ENCODE measurements at places on chromosomes 5 and 9. TPM values are rescaled to one million over a fixed set of nuclear protein-coding genes. Genes with fewer than 3 reads are reported as not detected.

The KIF27 gene
- total RNA-seq: 2.2 TPM

The SLC45A2 gene
- not detected for total RNA-seq

The GRIN3A gene
- not detected for total RNA-seq

DNA sequence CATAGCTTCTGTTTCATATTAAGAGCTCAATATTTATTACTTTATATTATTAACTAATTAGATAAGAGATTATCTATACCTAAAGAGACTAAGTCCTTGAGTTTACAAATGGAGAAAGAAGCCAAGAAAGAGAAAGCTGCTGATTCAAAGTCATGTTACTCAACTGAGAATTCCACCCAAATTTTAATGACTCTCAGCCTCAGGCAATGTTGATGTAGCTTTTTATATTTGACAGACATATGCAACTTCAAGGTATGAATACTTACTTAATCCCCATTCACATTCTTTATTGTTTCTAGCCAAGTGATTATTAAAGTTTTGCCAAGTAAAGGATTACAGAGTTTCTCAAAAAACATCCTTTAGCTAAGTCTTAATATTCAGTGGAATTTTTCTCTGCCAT lies 527.5 kb upstream of the NMUR2 start:
- DNase-seq: no peak

GRCh38 chr5:79464695-79465332 lies 49.1 kb downstream of the HOMER1 start:
- DNase-seq: no peak

DNA sequence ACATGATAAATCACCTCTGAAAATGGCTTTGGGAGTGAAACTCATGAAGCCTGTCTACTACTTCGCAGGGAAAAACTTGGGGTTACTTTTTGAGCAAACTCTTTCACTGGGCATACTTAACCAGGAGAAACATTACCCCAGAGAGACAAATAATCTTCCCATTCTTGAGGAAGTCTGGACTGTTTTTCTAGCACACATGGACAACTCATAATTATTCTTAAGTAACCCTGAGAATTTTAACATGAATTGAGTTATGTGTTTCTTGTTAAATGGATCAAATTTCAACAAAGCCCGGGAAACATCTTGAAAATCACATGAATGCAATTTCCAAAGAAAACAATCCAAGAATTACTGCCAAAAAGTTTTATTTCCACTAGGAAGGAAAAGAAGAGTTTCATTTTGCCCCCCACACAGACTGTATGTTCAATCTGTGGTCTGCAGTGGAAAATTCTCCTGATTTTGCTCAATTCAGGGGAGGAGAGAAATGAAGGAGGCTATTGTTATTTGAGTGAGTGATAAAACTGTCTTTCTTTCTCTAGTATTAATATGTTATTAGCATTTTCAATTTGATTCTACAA lies 564.8 kb upstream of the CLINT1 start:
- no peak for DNase-seq

DNA sequence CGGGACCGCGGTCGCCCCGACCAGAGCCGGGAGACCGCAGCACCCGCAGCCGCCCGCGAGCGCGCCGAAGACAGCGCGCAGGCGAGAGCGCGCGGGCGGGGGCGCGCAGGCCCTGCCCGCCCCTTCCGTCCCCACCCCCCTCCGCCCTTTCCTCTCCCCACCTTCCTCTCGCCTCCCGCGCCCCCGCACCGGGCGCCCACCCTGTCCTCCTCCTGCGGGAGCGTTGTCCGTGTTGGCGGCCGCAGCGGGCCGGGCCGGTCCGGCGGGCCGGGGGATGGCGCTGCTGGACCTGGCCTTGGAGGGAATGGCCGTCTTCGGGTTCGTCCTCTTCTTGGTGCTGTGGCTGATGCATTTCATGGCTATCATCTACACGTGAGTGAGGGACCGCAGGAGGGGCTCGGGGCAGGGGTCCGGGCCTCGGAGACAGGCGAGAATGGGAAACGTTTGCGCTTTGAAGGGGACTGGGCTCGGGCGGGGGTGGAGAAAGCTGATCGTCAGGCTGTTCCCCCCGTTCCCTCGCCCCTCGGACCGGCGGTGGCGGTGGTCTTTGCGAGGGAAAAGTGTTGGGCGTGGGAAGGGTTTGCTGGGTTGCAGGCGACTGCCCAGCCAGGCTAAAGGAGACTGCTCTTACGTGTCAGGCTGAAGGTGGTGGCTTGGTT lies 457 bp downstream of the UGCG start:
- no peak for DNase-seq

DNA sequence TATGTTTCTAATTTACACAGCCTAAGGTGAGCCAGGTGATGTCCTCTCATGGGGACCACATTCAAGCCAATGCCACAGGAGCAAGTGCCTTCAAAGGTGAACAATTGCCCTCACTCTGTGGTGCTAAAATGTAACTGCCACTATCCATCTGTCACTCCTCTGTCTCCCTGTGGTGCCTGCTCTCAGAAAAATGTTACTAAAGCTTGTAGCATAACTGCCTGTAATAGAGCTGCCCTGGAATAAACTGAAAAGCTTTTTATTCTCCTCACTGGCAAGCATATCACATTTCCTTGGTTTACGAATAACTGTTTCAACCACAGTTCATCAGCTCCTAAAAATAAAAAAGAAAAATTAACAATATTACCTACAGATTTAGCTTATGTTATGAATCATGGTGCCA lies 142.4 kb downstream of the ST8SIA4 start:
- DNase-seq: no peak

- no peak for DNase-seq
Measured at GRCh38 chr5:174397206-174397605, 327.2 kb upstream of the MSX2 start.

The HSDL2 gene
- total RNA-seq: 21.9 TPM

The CRHBP gene
- not detected for total RNA-seq

GRCh38 chr9:123353984-123354591 lies 1.9 kb upstream of the CRB2 start:
- no peak for DNase-seq

GRCh38 chr5:79613549-79613948 lies 1.3 kb downstream of the TENT2 start:
- no peak for DNase-seq

The ARHGEF28 gene
- 0.19 TPM for total RNA-seq

- no peak for DNase-seq
Measured at GRCh38 chr5:17412760-17413671, 85.0 kb upstream of the TAF11L2 start.

- no peak for DNase-seq
Measured at GRCh38 chr9:126702151-126703001, 88.6 kb downstream of the LMX1B start.

DNA sequence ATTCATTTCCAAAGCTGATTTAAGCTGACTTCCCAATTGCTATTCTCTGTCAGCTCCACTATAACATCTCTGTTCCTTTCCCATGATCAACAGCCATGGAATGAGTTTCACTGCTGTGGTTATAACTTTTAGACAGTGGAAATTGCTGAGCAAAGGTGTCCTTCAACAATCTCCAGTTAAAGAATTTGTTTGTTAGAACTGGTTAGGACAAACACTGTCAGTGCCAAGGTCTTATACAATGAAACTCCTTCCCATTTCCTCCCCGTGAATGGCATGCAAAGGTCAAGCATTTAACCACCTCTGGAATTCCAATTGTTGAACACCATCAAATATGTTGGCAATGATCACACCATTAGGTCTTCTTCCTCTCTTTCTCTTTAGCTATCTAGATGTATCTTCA lies 45.7 kb upstream of the GHR start:
- no peak for DNase-seq

DNA sequence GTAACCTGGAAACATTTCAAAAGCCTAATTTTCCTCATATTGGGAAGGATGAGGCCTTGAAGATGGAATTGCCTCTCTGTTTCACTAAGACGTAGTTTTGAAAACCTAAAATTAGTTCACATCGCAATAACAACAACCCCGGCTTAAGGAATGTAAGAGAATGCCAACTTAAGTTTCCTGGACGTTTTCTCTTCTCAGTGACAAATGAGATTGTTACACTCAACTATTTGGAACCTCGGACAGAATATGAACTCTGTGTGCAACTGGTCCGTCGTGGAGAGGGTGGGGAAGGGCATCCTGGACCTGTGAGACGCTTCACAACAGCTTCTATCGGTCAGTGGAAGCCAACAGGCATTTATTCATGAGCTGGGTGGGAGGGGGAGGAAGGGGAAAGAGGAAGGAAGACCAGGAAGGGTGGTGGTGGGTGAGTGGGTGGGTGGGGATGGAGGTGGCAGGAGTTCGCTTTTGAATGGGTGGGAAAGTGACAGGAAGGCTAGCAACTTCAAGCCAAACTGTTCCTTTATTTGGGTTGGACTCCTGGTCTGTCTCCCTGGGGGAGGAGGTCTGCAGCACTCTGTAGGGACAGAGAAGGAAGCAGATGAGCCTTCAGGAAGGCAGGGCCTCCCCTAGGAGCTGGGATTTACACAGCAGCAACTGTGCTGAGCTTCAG lies 83.4 kb downstream of the TEK start:
- no peak for DNase-seq

DNA sequence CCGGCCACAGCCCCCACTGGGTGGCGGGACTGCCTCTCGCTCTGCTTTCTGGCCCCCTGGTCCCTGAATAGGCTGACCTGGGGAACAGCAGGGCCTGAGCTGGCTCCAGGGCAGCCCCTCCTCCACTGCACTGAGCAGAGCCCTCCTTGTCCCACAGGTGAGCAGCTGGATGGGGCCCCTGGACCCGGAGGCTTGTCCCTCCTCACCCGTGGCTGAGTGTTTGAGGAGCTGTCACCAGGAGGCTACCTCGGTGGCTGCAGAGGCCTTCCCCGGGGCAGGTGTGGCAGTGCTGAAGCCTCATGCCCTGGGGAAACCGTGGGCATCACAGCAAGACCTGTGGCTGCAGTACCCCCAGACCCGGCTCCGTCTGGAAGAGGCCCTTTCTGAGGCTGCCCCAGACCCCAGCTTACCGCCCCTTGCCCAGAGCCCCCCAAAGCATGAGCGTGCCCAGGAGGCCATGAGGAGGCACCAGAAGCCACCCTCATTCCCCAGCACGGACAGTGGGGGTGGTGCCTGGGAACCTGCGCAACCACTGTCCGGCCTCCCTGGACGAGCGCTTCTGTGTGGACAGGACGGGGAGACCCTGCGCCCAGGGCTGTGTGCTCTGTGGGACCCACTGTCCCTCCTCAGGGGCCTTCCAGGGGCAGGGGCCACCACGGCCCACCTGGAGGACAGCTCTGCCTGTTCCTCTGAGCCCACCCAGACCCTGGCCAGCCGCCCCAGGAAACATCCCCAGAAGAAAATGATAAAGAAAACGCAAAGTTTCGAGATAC lies 28.5 kb upstream of the LRRC14B start:
- no peak for DNase-seq

GRCh38 chr5:61228229-61228628 lies 66.0 kb upstream of the SMIM15 start:
- DNase-seq: no peak

The OTP gene
- total RNA-seq: 8.4 TPM
